H4 (cell line): ENCODE measurements at places on chromosomes 1 and 21. TPM values are rescaled to one million over a fixed set of nuclear protein-coding genes. Genes with fewer than 3 reads are reported as not detected.
A peak's percentile ranks its signal among the peaks of the same experiment; 100 is the strongest.

GRCh38 chr1:156080241-156080862 lies 1.9 kb downstream of the MEX3A start:
- DNase-seq, result no peak

- DNase-seq, result no peak
Measured at GRCh38 chr1:181676269-181676668, 193.0 kb downstream of the CACNA1E start.

- no peak for DNase-seq
Measured at GRCh38 chr1:220791956-220792355, 5.2 kb downstream of the MTARC1 start.

- no peak for DNase-seq
Measured at GRCh38 chr1:158607296-158607695, 2.2 kb downstream of the OR10Z1 start.

DNA sequence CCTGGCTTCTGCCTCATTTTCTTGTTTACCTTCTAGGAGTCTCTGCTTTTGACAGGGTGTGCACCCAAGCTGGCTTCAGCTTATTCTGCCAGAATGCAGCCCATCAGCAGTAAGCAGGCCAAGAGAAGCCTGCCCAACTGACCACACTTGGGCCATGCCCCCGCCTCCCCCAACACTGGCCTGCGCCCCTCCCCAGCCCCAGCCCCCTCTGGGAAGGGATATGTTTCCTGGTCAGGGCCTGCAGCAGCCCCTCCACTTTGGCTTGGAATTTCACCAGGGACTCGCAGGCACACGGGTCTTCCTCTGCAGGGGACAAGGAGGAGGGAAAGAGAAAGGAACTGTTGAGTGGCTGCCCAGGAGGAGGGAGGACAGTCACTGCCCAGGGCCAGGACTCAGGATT lies 9.4 kb downstream of the MATN1 start:
- DNase-seq, result no peak

GRCh38 chr1:211484755-211485479 lies 7.0 kb downstream of the RD3 start:
- no peak for DNase-seq

- no peak for DNase-seq
Measured at GRCh38 chr1:1399872-1400575, 889 bp upstream of the CCNL2 start.

DNA sequence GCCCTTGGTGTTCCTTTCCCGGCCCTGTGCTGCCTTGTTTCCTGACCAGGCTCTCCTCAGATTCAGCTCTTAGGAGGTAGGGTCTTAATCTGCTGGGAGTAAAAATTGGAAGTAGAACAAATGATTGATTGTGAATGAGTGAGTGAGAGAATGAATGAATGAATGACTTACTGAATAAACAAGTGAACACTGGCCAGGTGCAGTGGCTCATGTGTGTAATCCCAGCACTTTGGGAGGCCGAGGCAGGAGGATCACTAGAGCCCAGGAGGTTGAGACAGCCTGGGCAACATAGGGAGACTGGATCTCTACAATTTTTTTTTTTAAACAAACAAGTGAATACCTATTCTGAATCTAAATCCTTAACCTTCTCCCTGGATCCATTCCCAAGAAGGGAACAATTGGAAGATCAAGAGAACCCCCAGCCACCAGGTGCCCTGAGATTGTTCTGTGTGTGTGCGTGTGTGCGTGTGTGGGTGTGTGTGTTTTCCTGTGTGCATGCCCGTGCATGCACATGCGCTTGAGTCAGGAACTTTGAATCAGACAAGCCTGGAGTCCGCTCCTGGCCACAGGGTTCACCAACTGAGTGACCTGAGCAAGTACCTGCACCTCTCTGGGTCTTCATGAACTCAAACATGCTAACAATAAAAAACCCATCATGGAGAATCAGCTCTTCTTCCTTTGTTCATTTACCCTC lies 24.3 kb upstream of the CITED4 start:
- no peak for DNase-seq

- DNase-seq, result peak; percentile 75
Measured at GRCh38 chr21:36847189-36847588, 119.3 kb downstream of the HLCS start.

- DNase-seq, result no peak
Measured at GRCh38 chr1:117544509-117545109, 61.2 kb upstream of the TENT5C start.

DNA sequence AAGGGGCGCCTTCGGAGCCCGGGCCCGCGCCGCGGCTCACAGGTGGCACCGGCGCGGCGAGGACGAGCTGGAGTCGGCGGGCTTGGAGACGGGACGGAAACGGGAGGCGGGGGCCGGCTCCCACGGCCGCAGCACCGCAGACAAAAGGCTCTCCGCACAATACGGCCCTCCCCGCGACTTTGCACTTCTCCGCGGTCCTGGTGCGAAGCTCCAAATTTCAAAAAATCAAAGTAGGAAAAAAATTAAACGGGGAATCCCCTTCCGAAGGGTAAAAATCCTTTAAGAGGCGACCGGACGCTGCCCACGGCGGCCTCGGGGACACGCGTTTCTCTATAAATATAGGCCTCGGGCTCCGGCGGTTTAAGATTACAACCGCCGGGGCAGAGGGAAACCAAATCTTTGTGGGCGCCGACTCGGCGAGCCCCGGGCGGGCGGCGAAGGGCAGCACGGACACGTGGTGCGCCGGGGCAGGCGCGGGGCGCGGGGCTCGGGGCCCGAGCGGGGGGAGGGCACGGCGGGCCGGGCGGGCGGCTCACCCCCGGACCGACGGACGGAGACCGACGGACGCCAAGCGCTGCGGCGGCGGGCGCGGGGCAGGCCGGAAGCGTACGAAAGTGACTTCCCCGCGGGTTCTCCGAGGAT lies 453 bp downstream of the PABPC4 start:
- DNase-seq, result no peak

GRCh38 chr1:16012590-16013219 lies 5.1 kb downstream of the HSPB7 start:
- DNase-seq, result peak; percentile 77

- DNase-seq, result no peak
Measured at GRCh38 chr1:15418806-15419515, 9.3 kb downstream of the EFHD2 start.

The FAM177B gene
- total RNA-seq, result not detected in 2 replicates

The CYP4A22 gene
- total RNA-seq, result not detected in 2 replicates

The KRTAP11-1 gene
- not detected in 2 replicates for total RNA-seq

The CDK18 gene
- 0.72 and 4.4 TPM in 2 replicates for total RNA-seq

The MNDA gene
- 0.39 TPM in 1 of 2 replicates, not detected in the other for total RNA-seq

The TSSK3 gene
- 0.08 and 0.90 TPM in 2 replicates for total RNA-seq

The SLAMF7 gene
- 1.8 and 2.5 TPM in 2 replicates for total RNA-seq

The DYNLT5 gene
- total RNA-seq, result not detected in 2 replicates

The PRR9 gene
- total RNA-seq, result not detected in 2 replicates
